Stimulated activated CD8-positive, alpha-beta memory T cell treated with anti-CD3 and anti-CD28 coated beads, Interleukin-4, amount 100 ng/mL, for 1 hour (primary cell): ENCODE measurements at places on chromosomes 2 and 18.

DNA sequence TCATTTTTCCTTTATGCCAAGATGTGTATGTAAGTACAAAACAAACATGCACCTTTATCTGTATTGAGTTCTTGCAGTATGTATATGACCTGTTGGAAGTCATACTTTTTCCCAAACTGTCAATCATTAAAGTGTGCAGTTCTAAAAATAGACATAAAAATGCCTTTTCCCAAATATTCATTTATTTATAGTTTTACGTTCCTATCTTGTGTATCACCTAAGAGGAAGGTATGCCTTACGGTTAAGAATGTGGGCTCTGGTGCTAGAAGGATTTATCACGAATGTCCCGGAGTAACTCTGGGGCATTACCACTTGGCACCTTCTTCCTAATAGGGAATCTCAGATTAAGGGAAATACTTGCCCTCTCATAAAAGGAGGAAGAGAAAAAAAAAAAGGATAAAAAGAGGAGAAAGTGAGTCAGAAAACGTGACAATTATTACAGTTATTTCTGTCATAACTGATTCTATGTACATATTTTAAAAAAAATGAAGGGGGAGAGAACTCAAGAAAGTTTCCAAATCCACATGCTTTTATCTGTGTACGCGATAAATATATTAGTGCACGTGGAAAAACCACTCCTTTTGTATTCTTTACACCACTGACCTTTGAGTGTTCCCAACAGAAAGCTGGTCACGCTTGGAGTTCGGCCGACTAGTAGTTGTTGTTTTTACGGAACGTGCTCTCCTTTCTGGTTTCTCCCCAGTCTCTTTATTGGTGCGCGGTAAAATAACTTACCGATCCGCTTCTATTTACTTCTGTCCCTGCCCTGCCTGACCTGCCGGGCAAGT is 721 bp downstream of the MCEE start:
- no peak for DNase-seq

- DNase-seq, result no peak
These were observed 5.4 kb downstream of the MPPE1 start for GRCh38 chr18:11902522-11903292.

GRCh38 chr2:134252092-134252750 is 1.7 kb upstream of the MGAT5 start:
- no peak for DNase-seq

GRCh38 chr18:4203568-4204437 is 251.3 kb downstream of the DLGAP1 start:
- no peak for DNase-seq

GRCh38 chr2:46076875-46077274 is 220.3 kb upstream of the EPAS1 start:
- DNase-seq, result no peak

- DNase-seq, result no peak
These were observed 20.9 kb downstream of the ITM2C start for GRCh38 chr2:230885463-230886130.

DNA sequence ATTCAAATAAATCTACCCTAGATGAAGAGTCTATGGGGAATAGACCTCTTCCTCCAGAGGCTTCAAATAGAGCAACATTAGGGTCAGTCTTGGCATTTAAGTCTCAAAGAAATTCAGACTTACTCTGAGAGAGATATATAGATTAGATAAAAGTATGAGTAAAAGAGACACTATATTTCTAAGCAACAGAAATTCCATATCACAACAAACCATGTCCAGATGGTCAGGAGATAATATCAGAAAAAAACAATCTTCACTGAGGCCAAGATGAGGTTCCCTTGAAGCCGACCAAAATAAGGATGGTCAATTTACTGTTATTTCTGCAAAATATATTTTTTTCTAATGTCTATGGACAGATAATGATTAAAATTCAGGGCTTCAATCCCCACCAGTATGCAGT is 89.1 kb upstream of the NOSTRIN start:
- DNase-seq, result no peak

GRCh38 chr18:49141491-49141890 is 190.7 kb upstream of the SMAD7 start:
- DNase-seq, result no peak

GRCh38 chr2:196245378-196246140 is 74.2 kb upstream of the STK17B start:
- no peak for DNase-seq

- no peak for DNase-seq
These were observed 77.9 kb upstream of the PHLPP1 start for GRCh38 chr18:62637403-62637802.

GRCh38 chr2:178075006-178075326 is 2.4 kb upstream of the PDE11A start:
- DNase-seq, result no peak

DNA sequence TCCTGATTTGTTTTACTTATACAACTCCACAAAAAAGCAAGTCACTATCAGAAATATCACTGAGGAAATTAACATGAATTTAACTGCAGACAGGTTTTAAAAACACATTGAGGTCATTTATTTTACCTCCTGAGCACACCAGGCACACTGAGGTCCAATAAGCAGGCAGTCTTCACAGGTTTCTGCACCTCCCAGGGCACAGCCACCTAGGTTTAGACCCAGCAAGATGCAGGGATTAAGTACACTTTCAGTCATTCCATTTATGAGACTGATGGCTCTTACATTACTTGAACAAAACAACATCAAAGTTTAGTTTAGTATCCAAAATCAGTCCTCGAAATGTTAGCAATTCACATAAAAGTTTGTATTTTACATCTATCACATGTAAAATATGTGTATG is 1.0 kb downstream of the ITGB6 start:
- no peak for DNase-seq

DNA sequence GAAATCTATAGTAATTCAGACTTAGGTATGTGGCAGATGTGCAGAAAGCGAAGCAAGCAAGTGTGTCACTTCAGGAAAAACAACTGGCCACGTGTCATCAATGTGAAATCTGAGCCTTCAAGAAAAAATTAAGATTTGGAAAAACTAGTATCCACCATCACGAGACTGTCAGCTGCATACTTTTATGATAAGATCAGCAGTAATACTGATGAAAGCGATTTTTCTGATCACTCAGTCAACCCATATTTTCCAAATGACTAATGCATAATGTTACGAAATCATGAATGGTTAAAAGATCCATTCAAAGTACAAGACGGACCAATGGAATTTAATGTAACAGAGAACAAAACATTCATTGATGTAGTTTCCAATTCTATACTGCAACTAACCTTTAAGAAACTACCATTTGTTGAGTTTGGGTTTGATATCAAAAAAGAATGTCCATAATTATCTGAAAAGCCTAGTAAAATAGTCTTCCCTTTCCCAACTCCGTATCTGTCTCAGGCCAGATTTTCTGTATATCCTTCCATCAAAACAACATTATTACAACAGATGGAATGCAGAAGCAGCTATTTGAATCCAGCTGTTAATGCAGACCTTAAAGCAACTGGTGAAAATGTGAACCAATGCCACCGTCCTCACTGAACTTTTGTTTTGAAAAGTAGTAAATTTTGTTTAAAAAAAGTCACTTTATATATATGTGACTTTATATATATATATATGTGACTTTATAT is 17.0 kb upstream of the BCL2 start:
- no peak for DNase-seq

DNA sequence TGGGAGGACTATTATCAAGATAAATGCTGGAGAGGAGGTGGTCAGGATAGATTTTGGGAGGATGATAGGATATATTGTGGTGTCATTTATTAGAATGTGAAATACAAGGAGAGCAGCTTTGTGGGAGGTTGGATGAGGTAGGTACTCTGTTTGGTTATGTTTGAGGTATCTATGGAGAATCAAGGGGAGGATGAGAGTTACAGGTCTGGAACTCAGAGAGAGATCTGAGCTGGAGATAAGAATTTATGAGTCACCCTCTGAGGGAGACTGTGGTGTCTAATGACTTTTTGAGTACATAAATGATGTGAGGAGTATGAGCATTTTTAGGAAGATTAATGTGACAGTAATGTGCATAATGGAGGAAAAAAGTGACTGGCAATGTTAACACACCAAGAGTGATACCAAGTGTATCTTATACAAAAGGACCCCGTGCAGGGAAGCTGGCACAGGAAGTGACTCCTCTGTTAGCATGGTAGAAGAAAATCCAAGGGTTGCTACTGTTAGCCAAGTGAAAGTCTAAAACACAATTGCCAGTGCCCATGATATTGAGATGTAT is 48.2 kb downstream of the CRIM1 start:
- no peak for DNase-seq

- DNase-seq, result no peak
These were observed 249.2 kb upstream of the SLC39A10 start for GRCh38 chr2:195407783-195408182.

DNA sequence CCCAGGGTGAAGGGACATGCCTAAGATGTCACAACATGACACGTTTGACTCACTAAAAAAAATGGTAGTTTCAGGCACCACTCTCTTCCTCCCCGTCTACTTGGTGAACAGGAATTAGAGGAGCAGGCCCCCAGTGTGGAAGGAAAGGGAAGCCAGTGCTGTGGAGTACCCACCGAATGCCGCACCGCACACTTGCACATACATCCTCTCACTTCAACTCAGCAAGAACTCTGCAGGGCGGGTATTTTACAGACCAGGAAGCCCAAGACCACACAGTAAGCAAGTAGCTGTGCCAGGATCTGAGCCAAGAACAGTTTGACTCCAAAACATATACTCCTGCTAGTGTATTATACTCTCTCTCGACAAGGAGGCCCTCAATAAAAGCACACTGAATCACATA is 69.8 kb downstream of the BCL2 start:
- DNase-seq, result no peak

DNA sequence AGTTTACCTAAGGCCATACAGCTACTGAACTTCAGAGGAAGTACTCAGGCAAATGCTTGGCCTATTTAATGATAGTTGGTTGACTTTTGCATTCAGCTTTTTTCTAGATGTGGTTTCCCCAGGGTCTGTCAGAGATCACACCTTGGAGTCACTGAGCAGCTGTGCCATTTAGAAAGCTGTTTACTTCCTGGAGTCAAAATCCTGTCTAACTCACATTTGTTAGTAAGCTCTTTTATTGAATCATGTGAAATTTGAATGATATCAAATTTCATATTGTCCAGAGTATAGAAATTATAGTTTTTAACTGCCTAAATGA is 7.6 kb upstream of the TRIB2 start:
- no peak for DNase-seq

DNA sequence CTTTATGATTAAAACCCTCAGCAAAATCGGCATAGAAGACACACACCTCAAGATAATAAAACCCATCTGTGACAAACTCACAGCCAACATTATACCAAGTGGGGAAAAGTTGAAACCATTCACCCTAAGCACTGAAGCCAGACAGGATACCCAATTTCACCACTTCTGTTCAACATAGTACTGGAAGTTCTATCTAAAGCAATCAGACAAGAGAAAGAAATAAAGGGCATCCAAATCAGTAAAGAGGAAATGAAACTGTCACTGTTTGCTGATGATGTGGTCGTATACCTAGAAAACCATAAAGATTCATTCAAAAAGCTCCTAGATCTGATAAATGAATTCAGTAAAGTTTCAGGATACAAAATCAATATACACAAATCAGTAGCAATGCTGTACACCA is 16.4 kb upstream of the RPRD1A start:
- DNase-seq, result no peak

DNA sequence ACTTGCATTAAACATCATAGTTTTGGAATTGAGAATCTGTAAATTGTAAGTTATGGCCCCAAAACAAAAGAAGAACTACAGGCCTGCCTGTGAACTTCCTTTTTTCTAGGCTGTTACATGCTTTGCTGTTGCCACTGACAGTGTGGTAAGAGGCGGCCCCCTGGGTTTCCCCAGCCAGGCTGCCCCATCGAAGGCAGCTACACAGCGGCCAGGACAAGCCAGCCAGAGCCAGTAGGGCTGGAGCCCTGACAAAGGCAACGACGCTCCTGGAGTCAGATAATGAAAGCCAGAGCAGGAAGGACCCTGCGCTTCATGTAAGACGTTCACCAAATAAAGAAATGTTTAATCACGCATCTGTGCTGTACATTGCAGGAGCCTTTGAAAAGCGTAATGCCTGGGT is 55.0 kb downstream of the ANKRD44 start:
- peak; percentile 37 for DNase-seq

DNA sequence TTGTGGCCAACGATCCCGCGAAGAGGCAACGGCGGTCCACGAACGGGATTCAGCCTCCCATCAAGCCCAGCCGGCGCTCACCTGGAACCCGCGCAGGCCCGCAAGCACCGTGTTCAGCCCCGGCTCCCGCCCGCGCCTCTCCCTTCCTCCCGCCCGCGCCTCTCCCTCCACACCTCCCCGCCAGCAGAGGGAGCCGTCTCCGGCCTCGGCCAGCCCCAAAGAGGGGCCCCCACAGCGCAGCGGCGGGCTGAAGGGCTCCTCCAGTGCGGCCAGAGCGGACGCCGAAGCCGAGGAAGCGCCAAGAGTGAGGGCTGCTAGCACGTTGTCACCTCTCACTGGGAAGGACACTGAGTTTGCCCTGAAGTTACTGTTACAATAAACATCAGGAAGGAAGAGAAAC is 55.3 kb upstream of the LAPTM4A start:
- DNase-seq, result no peak

- DNase-seq, result no peak
These were observed 33.2 kb upstream of the CCDC88A start for GRCh38 chr2:55452879-55453278.

DNA sequence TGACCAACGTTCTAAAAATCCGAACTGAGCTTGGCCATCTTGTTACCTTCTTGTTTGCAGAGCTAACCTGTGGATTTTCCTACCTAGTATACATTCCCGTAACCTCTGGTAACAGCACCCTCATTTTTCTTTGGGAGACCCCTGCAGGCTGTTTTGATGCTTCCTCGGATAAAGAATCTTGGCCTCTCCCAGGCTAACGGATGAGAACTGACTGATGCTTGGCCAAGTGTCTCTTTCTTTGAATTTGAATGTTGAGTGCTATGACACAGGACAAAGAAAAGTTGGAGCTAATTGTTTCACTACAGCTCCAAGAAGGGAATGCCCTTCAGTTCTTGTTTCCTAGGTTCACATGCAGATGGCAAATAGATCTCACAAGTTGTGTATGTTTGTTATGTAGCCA is 19.3 kb upstream of the CAVIN2 start:
- DNase-seq, result no peak

DNA sequence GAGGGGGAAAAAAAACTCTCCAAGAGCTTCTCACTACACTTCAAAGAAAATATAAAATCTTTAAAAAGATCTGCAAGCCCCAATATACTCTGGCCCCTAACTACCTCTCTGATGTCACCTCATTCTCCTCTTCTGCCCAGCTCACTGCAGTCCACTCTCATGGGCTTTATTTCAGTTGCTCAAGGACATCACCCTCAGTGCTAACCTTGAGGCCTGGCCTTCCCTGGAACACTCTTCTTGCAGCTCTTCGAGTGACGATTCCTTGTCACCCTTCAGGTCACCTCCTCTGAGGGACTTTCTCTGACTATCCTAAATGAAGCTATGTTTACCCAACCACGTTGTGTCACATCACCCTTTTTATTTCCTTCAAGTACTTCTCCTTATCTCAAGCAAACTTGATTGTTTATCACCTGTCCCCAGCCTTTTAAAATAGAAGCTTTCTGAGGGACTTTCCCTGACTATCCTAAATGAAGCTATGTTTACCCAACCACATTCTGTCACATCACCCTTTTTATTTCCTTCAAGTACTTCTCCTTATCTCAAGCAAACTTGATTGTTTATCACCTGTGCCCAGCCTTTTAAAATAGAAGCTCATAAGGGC is 10.4 kb downstream of the RTTN start:
- DNase-seq, result no peak
